ENCODE measurements at places on chromosomes 7 and 10. TPM values are rescaled to one million over a fixed set of nuclear protein-coding genes. Genes with fewer than 3 reads are reported as not detected.

LIPF gene
- total RNA-seq = not detected

PDE1C gene
- 0.02 TPM for total RNA-seq

HABP2 gene
- total RNA-seq = not detected

OPALIN gene
- total RNA-seq = not detected

CCL24 gene
- total RNA-seq = not detected

BTBD16 gene
- total RNA-seq = not detected

RPEL1 gene
- not detected for total RNA-seq

FAM131B gene
- 0.22 TPM for total RNA-seq

RBM28 gene
- total RNA-seq = 37.0 TPM

LRRN3 gene
- total RNA-seq = 19.3 TPM

ZFYVE27 gene
- 27.1 TPM for total RNA-seq

TAS2R41 gene
- not detected for total RNA-seq

NCF1 gene
- not detected for total RNA-seq

SPAM1 gene
- not detected for total RNA-seq

GIMAP6 gene
- not detected for total RNA-seq

CLEC2L gene
- not detected for total RNA-seq

SFRP4 gene
- 5.6 TPM for total RNA-seq

LRRD1 gene
- total RNA-seq = 0.05 TPM

FAM25C gene
- not detected for total RNA-seq

SYT15B gene
- total RNA-seq = 0.06 TPM

NRG3 gene
- not detected for total RNA-seq

ELFN1 gene
- 1.3 TPM for total RNA-seq

SFTPA1 gene
- not detected for total RNA-seq

SPOCK2 gene
- total RNA-seq = 15.5 TPM

PKD2L1 gene
- not detected for total RNA-seq

Data from SJCRH30 (cell line).